ENCODE measurements at places on chromosomes 7 and 10.

DNA sequence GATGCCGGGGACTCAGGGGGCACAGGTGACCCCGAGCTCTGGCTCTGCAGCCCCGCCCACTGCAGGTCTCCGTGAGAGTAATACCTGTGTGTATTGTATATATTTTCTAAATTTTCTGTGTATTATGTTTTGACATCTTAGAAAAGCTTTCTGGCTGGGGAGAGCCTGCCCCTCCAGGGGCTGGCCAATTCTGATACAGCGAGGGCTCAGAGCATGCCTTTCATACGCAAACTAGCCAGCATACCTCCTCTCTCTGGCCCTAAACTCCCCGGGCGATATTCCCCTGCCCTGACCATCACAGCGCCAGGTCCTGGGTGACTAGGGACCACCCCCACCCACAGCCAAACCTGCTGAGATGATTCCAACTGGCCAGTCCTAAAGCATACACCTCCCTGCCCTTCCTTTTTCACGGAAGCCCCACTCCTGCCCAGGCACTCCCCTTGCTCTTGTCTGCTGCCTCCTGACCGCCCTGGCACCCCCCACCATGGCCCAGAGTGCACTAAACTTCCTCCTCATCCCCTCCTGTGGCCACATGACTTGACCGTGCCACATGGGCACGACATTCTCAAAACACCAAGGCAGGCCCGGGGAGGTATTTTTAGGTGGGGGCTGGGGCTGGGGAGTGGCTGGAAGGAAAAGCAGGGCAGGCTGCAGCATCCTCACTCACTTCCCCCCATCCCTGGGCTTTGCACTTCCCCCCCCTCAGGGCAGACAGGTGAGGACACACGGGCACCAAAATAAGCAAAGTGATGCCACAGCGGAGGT lies 61.5 kb downstream of the INSIG1 start:
- no peak for DNase-seq

GRCh38 chr10:71347587-71348395 lies 28.7 kb downstream of the SLC29A3 start:
- DNase-seq, result no peak

DNA sequence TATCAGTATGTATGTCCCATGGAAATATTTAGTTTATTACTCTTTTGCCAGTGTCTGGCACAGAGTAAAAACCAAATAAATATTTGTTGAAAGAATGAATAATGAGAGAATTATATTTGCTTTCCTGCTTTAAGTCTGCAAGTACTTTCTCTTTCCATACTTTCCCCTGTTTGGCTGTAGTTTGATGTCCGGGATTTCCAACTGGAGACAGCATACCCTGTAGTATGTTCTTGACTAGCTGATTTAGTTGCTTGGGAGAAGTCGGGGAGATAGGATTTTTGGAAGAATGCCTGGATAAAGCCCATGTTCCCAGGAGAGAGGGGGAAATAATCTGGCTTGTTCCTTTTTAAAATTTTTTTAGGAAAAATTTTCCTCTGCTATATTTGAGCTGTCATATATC lies 516.1 kb downstream of the CCSER2 start:
- no peak for DNase-seq

DNA sequence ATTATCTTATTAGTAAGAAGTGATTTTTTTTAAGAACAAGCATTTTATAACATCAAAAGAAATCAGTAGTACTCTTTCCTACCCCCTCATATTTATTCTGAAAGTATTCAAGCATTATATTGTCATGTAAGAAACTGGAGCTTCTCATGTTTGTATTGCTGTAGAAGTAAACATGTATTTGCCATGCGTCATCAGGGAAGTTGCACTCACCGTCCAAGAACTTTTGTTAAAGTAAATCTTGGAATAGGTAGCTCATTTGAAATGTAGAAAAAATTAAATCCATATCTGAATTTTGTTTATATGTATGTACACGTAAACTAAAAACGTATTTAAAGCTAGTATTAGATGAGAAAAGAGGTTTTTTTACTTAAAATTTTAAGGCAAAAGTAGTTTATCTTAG lies 96.8 kb downstream of the PTEN start:
- DNase-seq, result no peak

GRCh38 chr10:62512732-62513475 lies 138.7 kb downstream of the ZNF365 start:
- DNase-seq, result no peak

DNA sequence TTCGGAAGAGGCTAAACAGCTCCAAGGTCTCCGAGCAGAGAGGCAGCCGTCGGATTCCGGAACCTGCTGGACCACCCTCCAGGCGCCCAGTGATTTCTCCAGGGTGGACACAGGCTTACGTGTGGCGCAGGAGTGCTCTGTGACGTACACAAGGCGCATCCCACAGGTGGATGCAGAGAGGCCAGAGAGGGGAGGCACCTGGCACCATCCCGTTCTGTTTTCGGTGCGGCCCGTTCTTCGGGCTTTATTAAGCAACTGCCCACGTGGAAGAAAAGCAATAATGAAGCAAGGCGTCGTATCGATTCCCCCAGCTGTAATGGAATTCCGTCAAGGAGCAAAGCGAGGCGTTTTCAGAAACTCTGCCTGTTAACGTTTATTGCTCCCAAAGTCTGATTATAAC lies 163.6 kb downstream of the PTPRN2 start:
- DNase-seq, result no peak

DNA sequence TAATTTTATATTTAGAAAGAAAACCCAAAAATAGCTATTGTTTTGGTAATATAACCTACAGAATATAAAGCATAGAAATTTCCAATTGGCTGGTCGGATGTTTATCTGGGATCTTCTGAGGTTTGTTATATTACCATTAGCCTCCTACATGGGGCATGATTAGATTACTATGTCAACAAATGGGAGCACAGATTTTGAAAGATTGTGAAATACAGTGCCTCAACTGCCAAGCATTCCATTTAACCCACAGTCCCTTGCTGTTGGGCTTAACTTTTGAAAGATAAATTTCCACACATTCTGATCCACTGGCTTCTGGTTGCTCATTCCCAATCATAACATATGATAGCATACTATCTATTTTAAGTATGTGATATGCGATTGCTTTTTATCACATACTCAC lies 455.4 kb upstream of the C7orf33 start:
- DNase-seq, result no peak

GRCh38 chr10:50917486-50917885 lies 32.1 kb upstream of the A1CF start:
- no peak for DNase-seq

DNA sequence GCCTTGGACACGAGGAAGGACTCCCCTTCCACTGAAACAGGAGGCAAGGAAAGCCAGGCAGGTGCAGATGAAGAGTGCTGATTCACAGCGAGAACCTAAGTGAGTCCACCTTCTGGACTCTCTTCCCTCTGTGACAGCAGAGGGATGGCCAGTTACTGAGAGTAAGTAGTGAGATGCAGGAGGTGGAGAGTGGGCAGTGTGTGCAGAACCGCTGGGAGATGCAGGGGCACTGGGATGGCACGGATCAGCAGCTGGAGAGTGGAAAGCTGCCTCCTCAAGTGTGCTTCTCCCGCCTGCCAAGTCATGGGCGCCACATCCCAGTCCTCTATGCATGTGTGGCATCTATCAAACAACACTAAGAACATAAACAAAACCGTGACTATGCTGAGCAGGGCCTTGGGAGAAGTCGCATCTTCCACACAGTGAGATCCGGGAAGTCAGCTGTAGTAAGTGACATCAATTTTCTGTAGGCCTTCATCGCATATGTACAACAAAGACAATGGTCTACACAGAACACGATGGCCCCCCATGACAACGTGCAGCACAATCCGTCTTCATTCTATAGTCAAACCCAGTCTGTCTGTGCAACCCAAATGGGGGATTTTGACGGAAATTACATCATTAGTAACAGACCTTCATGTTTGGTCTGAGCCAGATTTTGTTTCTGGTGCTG lies 217.4 kb upstream of the KLF14 start:
- DNase-seq, result no peak

DNA sequence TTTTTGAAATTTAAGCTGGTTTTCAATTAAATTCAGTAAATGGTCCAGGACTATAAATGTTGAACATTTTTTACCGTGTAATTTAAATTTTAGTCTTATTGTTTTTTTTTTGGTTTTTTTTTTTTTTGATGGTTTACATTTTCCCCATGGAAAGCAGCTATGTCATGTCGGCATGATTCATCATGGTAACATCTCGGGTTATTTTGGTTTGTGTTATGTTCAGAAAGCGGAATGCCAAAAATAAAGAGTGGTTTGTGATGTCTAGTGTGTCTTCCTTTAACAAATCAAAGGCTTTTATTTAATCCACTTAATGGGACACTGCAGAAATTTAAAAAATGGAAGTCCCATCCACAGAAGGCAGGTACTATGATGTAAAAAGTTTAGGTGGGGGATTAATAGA lies 58.5 kb downstream of the TRUB1 start:
- DNase-seq, result no peak

DNA sequence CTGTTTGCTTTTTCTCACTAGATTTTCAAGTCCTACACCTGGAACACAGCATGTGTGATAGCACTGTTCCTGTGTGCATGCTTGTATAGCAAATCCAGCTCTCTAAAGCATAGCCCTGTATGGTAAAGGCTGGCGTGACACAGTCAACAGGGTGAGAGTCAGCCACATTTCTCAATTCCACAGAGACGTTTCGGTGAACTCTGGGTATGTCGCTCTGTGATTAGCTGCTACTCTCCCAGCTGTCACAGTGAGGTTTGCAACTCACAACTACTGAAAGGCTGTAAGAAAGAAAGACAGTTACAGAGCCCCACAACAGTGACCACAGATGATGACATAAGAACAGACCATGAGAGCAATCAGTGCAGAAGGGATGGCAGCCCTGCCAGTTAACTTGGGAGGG lies 170.6 kb upstream of the IMMP2L start:
- no peak for DNase-seq

GRCh38 chr7:100173806-100174495 lies 3.2 kb downstream of the GPC2 start:
- no peak for DNase-seq

DNA sequence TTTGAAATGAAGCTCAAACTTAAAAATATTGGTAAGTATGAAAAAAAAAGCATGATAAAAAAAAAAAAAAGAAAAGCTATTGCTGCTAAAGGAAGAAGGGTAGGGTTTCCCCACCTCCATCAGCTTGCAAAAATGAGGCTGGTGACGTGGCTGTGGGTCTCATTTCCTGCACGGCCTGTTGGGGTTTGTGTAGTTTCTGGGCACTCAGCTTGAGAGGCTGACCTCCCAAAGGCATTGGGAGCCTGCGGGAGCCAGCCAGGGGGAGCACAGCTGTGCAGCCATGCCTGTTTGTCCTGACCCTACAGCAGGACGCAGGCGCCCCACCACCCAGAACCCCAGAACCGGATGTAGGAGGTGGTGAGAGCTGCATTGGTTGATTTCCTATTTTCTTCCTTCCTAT lies 48.8 kb upstream of the CARD11 start:
- DNase-seq, result no peak

DNA sequence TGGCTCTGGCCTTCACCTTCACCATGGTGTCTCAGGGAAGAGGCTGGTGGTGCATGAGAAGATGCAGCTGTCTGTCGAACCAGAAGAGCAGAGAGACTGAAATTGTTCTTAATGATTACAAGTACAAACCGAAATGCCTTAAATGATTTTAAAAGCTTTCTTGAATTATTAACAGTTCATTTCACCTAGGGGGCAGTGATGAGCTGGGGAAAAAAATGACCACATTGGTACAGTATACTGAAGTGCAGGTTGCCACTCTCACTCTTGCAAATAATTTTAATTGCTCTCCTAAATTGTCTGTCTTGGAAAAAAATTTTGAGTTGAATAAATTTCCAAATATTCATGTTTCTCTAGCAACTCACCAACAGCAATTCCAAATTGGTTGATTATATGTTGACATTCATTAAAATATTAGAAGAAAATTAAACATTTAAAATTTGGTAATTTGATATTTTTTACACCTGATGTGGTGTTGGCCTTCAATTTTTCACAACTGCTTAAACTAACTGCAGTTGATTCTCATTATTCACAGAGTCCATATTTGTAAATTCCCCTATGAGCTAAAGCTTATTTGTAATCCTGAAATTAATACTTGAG lies 692.6 kb downstream of the ZWINT start:
- DNase-seq, result no peak

GRCh38 chr7:496528-497295 lies 22.9 kb downstream of the PDGFA start:
- no peak for DNase-seq

- no peak for DNase-seq
Measured at GRCh38 chr10:42623929-42624328, 14.4 kb downstream of the ZNF33B start.

DNA sequence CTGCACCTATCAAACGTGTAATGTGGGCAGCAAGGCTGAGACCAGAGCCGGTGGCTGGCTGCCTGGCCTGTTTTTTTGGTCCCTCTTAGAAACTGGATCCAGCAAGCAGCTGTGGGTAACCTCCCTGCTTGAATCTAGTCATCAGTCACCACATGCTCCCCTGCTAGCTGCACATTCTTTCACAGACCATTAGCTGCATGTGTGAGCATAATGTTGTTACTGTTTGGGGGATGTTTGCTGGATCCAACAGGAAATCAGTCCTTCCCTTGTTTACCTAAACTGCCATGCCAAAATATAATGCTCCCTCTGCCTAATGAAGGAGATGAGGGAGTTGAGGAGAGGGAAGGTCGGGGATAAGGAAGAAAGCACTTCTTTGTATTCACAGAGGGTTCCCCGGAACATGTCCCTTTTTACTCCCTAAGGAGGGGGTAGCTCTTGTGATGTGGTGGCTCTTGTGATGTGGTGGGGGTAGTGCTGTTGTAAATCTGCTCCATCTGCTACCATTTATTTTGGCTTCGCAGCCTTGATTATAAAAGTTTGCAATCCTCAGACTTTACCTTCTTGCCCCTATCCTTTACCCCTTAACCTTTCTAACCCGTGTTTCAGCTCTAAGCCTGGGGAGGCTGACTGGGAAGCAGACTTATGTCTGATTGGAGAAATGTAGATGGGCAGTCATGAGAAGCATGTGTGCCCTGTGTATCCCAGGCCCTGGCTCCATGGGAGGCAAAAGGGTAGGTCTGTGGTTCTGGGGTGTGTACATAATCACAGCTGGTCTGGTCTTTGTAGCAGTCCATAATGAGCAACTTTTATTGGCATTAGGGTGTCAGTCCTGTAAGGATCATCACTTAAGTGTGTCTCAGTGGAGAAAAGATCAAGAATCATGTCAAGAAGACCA lies 20.8 kb downstream of the LOXL4 start:
- no peak for DNase-seq

GRCh38 chr10:88702848-88703597 lies 3.0 kb upstream of the LIPK start:
- no peak for DNase-seq

- no peak for DNase-seq
Measured at GRCh38 chr7:128041203-128041602, 10.0 kb upstream of the LRRC4 start.

- DNase-seq, result no peak
Measured at GRCh38 chr7:116780521-116780920, 81.9 kb upstream of the CAPZA2 start.

- DNase-seq, result no peak
Measured at GRCh38 chr7:30828591-30828990, 57.4 kb downstream of the MINDY4 start.

Measured in anterior cingulate cortex (tissue), 58 donors.